Naive thymus-derived CD4-positive, alpha-beta T cell (primary cell): ENCODE measurements at places on chromosomes 6 and 20. TPM values are rescaled to one million over a fixed set of nuclear protein-coding genes. Genes with fewer than 3 reads are reported as not detected.

- H3K36me3 ChIP-seq: peaks cover 13% of the 10 kb centered on the region
- H3K4me1 ChIP-seq: peaks cover 48% of the 10 kb centered on the region
- H3K4me3 ChIP-seq: peak overlapping the region; percentile 94
- no peak for DNase-seq
Observed at GRCh38 chr6:31734821-31735406, 1.4 kb downstream of the CLIC1 start.

GRCh38 chr6:169828176-169828575, 76.8 kb downstream of the ERMARD start:
- H3K36me3 ChIP-seq: no peaks in the 10 kb centered on the region
- no peaks in the 10 kb centered on the region for H3K4me1 ChIP-seq
- no peak overlapping the region for H3K27ac ChIP-seq

GRCh38 chr6:11793277-11793676, 14.7 kb upstream of the ADTRP start:
- H3K27ac ChIP-seq: no peak overlapping the region
- H3K4me1 ChIP-seq: no peaks in the 10 kb centered on the region
- H3K27me3 ChIP-seq: no peaks in the 10 kb centered on the region
- DNase-seq: no peak
- H3K4me3 ChIP-seq: no peak overlapping the region

- H3K4me1 ChIP-seq: no peaks in the 10 kb centered on the region
- H3K27me3 ChIP-seq: no peaks in the 10 kb centered on the region
- peaks cover 5% of the 10 kb centered on the region for H3K36me3 ChIP-seq
- H3K27ac ChIP-seq: no peak overlapping the region
- DNase-seq: no peak
Observed at GRCh38 chr6:99434702-99435530, 9.8 kb upstream of the PNISR start.

Gene TPD52L1
- total RNA-seq: not detected in 2 replicates
